ENCODE measurements at places on chromosomes 5 and 9. TPM values are rescaled to one million over a fixed set of nuclear protein-coding genes. Genes with fewer than 3 reads are reported as not detected.

The SLC6A19 gene
- total RNA-seq: not detected

The FCN2 gene
- total RNA-seq: not detected

The LRRC26 gene
- total RNA-seq: not detected

DNA sequence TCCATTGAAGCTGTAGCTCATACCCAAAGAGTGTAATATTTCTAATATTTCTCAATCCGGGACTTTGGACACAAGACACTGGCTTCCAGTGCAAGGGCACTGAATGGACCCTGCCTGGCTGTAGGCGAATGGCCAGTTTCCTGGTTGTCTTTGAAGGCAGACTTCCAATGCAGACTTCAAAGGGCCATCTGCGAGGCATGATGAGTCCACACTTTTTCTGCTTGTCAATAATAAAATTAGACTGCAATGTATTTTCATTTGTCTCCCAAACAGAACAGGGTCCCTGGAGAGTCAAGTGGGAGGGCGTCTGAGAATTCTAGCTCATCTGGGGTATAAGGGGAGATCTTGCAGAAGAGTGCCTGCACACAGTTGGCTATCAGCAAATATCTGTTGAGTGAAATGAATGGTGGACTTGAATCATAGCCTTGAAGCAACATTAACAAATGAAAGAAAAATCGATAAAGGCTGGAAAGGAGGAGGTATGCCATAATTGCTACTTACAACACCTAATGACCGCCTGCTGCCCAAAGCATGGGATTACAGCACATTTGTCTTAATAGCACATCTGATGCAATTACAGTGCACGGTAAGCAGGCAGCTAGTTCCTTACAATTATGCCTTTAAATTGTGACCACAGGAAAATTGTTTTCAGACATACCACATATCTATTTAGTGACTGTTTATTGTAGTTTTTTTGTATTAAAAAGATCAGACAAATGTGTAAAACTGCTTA, 137.5 kb downstream of the ARHGEF28 start:
- H3K36me3 ChIP-seq: no peaks in the 10 kb centered on the region
- H3K4me3 ChIP-seq: no peak overlapping the region
- DNase-seq: no peak
- no peaks in the 10 kb centered on the region for H3K27me3 ChIP-seq
- H3K4me1 ChIP-seq: no peaks in the 10 kb centered on the region

DNA sequence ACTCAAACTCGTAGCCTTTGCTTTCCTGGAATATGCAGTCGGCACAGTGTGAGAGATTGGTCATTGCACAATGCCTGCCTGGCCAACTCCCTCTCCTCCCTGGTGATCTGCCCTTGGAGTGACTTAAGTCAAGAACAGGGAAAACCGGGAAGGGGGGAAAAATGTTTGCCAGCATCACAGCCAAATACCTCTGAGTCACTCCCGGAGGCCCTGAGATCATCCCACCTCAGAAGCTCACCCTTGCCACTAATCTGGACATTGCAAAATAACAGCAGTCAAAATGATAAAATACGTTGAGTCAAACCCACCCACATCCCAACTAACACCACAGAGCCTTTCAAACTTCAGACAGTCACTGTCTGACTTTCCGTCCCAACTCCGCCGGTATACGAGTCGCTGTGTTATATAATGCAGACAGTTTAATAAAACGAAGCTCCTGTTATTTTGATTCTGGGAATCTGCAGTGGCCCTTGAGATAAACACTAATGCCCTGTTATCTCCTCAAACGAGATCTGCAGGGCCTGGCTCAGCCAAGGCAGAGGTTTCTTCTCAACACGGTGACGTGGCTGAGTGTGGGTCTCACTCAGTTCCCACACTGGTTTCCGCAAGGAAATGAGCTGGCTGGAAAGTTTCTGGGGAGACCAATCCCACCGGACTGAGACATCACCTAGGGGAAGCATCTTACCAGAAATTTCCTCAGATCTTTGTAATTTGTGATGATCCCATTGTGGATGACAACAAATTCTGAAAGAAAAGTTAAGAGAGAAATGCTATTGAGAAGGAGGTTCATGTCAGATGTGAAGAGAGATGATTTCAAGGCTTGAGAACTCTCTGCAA, 22.1 kb downstream of the GFPT2 start:
- no peak overlapping the region for H3K4me3 ChIP-seq
- peak overlapping the region; percentile 26 for H3K27ac ChIP-seq
- H3K36me3 ChIP-seq: no peaks in the 10 kb centered on the region
- no peaks in the 10 kb centered on the region for H3K27me3 ChIP-seq
- H3K4me1 ChIP-seq: no peaks in the 10 kb centered on the region

DNA sequence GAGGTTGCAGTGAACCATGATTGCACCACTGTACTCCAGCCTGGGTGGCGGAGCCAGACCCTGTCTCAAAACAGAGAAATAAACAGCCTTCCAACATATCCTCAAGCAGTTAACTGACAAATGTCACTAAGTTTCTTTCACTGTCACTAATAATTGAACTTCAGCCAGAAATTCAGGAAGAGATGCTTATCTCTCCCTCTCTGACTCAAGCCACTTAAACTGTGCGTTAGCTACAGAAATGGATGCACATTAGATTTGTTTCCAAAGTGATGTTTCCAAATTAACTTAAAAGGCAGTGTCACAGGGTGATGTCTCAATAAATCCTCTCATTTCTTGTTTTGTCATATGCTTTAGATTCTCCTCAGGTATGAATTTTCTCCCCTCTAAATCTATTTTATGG, 164.9 kb downstream of the KDM4C start:
- peaks cover 2% of the 10 kb centered on the region for H3K4me1 ChIP-seq
- H3K27me3 ChIP-seq: no peaks in the 10 kb centered on the region
- H3K27ac ChIP-seq: no peak overlapping the region
- H3K4me3 ChIP-seq: no peak overlapping the region
- no peaks in the 10 kb centered on the region for H3K36me3 ChIP-seq

GRCh38 chr5:150190503-150190979, 679 bp downstream of the SLC6A7 start:
- H3K36me3 ChIP-seq: no peaks in the 10 kb centered on the region
- H3K4me3 ChIP-seq: no peak overlapping the region
- no peaks in the 10 kb centered on the region for H3K27me3 ChIP-seq
- no peak overlapping the region for H3K27ac ChIP-seq
- DNase-seq: no peak

- H3K36me3 ChIP-seq: no peaks in the 10 kb centered on the region
- no peaks in the 10 kb centered on the region for H3K4me1 ChIP-seq
- H3K27ac ChIP-seq: no peak overlapping the region
These were observed 88.2 kb upstream of the SMIM23 start for GRCh38 chr5:171697221-171698102.

- H3K27ac ChIP-seq: no peak overlapping the region
- DNase-seq: no peak
- H3K27me3 ChIP-seq: no peaks in the 10 kb centered on the region
- H3K4me3 ChIP-seq: no peak overlapping the region
- H3K36me3 ChIP-seq: no peaks in the 10 kb centered on the region
- peaks cover 17% of the 10 kb centered on the region for H3K4me1 ChIP-seq
These were observed 5.5 kb downstream of the NEK6 start for GRCh38 chr9:124263213-124263612.

- no peak for DNase-seq
- H3K36me3 ChIP-seq: no peaks in the 10 kb centered on the region
- H3K27me3 ChIP-seq: no peaks in the 10 kb centered on the region
- H3K4me3 ChIP-seq: no peak overlapping the region
- no peaks in the 10 kb centered on the region for H3K4me1 ChIP-seq
- no peak overlapping the region for H3K27ac ChIP-seq
These were observed 14.6 kb upstream of the BNC2 start for GRCh38 chr9:16884952-16885513.

- no peak overlapping the region for H3K4me3 ChIP-seq
- no peaks in the 10 kb centered on the region for H3K36me3 ChIP-seq
- H3K4me1 ChIP-seq: no peaks in the 10 kb centered on the region
- no peaks in the 10 kb centered on the region for H3K27me3 ChIP-seq
- H3K27ac ChIP-seq: no peak overlapping the region
These were observed 55.2 kb upstream of the CTSL start for GRCh38 chr9:87670572-87671264.

GRCh38 chr5:78887384-78888118, 97.6 kb downstream of the ARSB start:
- H3K4me1 ChIP-seq: peaks cover 4% of the 10 kb centered on the region
- no peaks in the 10 kb centered on the region for H3K27me3 ChIP-seq
- H3K36me3 ChIP-seq: no peaks in the 10 kb centered on the region

- peaks cover 36% of the 10 kb centered on the region for H3K4me1 ChIP-seq
- no peaks in the 10 kb centered on the region for H3K27me3 ChIP-seq
- H3K36me3 ChIP-seq: no peaks in the 10 kb centered on the region
- no peak overlapping the region for H3K27ac ChIP-seq
- DNase-seq: no peak
- H3K4me3 ChIP-seq: no peak overlapping the region
These were observed 23.2 kb downstream of the TPPP start for GRCh38 chr5:669842-670395.

- no peaks in the 10 kb centered on the region for H3K4me1 ChIP-seq
- DNase-seq: no peak
- no peaks in the 10 kb centered on the region for H3K36me3 ChIP-seq
These were observed 19.7 kb upstream of the GLE1 start for GRCh38 chr9:128484686-128485413.

DNA sequence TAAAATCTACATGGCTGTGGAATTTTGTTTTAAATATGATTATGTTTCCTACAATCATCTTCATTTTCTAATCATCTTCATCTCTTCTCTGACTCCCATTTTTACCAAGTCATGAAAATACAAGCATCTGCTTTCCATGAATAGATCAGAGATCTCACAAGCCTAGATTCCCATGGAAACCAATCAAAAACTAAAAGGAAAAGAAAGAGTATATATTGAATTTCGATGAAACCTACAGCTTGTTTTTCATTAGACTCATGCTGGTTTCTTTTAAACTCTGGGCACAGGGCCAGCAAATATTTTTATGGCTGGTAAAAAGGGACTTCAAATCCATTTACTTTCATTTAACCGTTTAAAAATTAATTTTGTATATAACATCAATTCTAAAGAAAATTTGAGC, 51.2 kb downstream of the INVS start:
- H3K27me3 ChIP-seq: no peaks in the 10 kb centered on the region
- H3K36me3 ChIP-seq: no peaks in the 10 kb centered on the region
- H3K4me1 ChIP-seq: no peaks in the 10 kb centered on the region

DNA sequence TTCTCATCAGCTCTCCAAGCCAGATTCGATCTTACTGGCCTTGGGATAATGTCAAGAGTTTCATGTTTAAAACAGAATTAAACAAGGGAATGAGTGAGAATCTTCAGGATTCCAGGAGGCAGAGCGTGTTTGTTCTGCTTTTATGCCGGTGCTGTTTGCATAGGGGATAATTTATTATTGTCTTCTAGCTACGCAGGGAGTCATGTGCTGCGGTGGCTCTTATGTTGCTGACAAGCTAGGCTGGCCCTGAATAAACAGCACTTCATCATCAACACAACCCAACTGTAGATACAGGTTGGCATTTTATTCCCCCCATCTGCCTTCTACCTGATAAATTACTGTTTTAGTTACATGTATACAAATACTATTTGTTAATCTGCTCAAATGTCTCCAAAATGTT, 47.1 kb upstream of the PCA3 start:
- no peak overlapping the region for H3K27ac ChIP-seq
- no peaks in the 10 kb centered on the region for H3K4me1 ChIP-seq
- H3K4me3 ChIP-seq: no peak overlapping the region
- no peaks in the 10 kb centered on the region for H3K36me3 ChIP-seq
- H3K27me3 ChIP-seq: no peaks in the 10 kb centered on the region
- no peak for DNase-seq
